ENCODE measurements at places on chromosomes 2 and 18. TPM values are rescaled to one million over a fixed set of nuclear protein-coding genes. Genes with fewer than 3 reads are reported as not detected.

Gene GAD1
- total RNA-seq, result not detected

Gene MREG
- total RNA-seq, result 1.3 TPM

Gene IL1B
- total RNA-seq, result 2.6 TPM

DNA sequence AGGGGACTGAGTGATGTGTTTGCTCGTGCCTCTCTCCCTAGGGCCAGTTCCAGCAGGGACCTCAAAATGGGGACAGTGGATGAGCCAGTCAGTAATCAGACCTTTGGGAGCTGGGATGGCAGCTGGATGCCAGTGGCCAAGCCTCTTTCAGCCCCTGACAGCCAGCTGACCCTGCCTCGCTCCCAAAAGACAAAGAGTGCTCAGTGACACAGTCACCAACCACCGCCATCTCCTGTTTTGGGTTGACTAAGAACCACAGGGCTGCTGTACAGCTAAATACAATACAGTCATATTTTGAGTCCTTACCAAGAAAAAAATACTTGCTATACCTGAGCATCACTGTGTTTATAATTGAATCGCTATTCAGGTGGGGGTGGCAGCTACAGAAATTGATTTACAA is 75.7 kb downstream of the POU3F3 start:
- DNase-seq, result no peak

- DNase-seq, result peak; percentile 79
Observed at GRCh38 chr2:136238286-136239078, 120.5 kb upstream of the CXCR4 start.

DNA sequence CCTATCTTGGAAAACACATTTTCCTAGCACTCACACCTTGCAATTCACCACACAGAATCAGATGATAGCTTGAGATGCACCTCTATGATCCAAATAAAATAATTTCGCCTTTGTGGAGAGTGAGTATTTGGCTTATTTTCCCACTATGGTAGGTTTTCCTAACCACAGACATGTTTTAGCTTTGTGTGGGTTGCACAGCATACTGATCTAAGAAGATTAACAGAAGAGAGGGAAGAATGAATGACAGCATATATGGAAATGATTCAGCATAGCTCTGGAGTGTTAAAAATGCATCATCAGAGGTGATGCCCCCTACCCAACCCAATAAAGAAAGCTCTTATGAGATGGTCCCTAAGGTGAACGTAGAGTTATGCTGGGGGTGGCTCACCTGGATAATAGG is 72.5 kb downstream of the GCA start:
- no peak for DNase-seq

- DNase-seq, result no peak
Observed at GRCh38 chr2:212299333-212299732, 239.3 kb downstream of the ERBB4 start.

- no peak for DNase-seq
Observed at GRCh38 chr2:39838589-39838988, 59.5 kb upstream of the THUMPD2 start.

DNA sequence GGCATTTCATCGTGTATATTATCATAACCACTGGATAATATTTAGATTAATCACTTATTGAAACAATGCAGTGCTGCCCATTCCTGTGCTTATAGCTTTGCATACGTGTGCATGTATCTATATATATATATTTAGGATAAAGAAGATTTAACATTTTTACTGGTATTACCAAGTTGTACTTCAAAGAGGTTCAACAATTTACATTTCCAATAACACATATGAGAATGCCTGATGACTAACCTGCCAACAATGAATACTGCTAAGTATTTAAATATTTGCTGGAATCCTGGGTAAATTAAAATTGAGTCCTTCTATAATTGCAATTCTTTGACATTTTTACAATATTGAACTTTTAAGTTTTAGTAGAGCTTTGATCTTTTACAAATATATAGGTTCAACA is 111.4 kb downstream of the SLC39A10 start:
- DNase-seq, result no peak

Measured in fibroblast of villous mesenchyme (primary cell).